ENCODE measurements at places on chromosomes 7 and 10.

DNA sequence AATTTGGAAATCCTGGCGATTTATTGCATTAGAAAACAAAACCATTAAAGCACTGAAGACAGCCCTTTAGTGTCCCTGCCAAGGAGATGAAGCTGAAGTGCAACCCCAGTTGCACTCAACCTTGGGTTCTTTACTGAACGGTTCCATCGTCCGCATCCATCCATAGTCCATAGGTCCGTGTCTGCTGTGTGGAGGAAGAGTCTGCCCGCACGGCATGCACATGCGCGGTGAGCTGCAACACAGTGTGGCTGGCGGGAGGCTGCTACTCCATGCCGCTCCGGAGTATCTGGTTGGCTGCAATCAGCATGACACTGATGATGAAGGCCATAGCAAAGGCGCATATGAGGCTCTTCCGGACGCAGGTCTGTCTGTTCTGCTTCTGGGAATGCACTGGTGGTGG, 624.6 kb downstream of the CALN1 start:
- DNase-seq: no peak

DNA sequence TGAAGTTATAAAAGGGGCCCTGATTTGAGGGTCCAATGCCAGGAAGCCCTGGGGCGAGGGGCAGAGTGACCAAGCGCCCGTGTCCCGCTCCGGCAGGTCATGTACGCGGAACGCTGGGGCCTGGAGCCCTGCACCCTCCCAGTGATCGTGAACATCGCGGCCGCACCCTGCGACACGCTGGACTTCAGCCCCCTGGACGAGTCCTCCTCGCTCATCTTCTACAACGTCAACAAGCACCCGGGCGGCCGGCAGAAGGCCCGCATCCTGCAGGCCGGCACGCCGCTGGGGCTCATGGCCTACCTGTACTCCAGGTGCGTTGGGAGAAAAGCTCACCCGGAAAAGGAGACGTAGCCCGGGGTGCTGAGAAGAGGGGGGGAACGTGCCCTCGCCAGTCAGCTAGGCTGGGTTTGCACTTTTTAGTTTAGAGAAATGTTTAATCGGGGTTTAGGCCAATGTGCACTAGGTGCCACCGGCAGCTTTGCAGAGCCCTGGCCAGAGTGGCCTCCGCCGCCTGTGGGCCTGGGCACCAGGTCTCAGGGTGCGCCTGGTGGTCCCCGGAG, 22.9 kb upstream of the UTF1 start:
- no peak for DNase-seq

DNA sequence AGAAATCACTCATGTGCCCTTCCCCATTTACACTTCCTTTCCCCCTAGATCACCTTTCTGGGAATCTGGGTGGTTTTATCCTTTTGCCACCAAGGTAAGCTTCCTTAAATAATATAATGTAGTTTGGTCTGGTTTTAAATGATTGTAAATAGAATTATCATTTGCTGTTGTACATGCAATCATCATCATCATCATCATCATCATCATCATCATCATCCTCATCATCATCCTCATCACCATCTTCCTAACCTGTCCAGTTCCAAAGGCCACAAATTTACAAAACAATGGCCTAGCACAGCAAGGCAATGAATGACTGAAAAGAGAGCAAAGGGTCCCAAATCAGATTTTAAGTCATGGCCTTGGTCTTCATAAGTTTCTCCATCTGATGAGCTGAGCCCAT, 329.7 kb downstream of the PLXNA4 start:
- DNase-seq: no peak

DNA sequence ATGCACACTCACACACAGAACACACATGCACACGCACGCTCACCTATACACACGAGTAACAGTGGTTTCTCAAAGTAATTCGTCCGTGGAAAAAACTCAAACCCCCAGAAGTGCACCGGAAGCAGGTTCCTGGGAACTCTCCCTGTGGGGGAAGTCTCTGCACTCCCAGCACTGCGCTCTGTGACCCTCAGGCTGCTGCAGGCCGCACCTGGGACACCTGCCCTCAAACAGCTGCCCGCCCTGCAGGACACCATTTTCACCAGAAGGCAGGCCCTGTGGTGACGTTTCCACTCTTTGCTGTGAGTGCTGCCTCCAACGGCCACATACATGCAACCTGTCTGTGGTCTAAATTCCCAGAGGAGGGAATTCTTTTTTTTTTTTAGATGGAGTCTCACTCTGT, 21.3 kb downstream of the YKT6 start:
- no peak for DNase-seq

DNA sequence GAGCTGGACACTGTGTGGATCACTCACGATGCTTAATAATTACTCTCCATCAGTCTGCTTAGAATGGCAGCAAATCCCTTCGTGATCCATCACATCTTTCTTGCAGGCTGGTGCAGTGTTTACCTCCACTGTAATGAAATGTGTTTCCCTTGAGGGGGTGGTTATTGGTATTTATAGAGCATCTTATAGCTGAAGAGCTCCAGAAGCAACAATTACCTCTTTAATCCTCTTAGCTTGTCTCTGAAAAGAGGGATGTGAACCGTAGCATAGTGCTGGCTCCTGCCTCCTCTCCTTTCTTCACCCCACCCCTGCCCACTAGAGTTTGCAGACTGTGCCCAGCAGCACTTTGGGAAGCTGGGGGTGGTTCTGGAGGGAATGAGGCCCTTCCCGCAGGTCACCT, 132.6 kb downstream of the CAMK1D start:
- no peak for DNase-seq

GRCh38 chr10:126243306-126243705, 145.0 kb downstream of the ADAM12 start:
- DNase-seq: no peak

DNA sequence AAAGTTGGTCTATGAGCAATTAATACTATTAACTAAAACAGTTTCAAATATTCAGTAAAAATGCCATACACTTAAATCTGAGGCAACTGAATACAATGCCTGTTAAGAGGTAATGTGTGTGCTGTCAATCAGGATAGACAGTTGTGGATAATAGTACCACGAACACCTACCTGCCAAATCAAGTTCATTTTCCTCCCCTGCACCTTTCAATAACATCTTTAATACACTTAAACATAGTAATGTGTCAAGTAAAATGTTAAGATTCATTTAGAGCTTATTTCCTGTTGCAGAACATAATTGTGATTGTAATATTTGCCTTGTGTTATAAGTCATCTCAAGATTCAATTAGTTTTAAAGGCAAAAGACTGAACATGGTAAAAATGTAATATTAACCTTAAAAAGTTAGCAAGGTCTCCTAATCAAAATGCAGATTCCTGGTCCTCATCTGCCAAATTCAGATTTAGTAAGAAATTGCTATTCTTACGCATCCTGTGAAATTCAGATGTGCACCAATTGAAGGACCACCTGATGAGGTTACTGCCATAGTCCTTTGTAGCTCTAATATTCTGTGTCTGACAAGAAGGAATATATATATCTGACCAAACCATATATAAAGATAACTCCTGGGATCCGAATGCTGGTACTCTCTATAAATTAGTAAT, 37.1 kb downstream of the COL1A2 start:
- DNase-seq: no peak

DNA sequence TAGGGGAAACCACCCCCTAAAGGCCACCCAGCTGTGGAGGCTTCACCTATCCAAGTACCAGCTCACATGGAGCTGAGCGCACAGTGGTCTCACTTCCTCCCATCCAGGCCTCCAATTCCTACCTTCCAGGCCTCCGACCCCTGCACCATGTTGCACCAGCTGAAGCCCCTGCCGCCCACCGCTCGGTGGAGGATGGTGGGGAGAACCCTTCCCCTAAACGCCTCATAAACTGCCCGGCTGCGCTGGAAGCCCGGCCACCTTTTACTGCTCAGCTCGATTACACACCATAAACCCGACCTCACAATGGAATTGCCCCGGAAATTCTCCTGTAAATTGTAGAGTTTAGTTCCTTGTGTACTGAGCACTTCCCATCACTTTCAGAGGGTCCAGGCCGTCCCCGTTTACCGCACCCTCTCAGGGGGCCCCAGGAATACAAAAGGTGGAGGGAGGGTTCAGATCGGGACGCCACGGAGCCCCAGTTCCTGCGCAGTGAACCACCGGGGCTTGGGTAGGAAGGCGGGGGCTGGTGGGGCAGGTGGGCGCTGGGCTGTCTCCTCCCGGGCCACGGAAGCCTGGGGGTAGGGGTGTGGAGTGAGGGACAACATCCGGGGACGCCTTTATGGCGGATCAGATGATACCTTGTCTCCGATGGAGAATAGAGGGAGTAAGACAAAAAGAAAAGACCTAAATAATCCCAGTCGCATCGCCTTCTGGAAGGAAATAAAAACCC, 1.4 kb upstream of the HOXA7 start:
- no peak for DNase-seq
